ENCODE measurements at places on chromosomes 3 and 15. TPM values are rescaled to one million over a fixed set of nuclear protein-coding genes. Genes with fewer than 3 reads are reported as not detected.

DNA sequence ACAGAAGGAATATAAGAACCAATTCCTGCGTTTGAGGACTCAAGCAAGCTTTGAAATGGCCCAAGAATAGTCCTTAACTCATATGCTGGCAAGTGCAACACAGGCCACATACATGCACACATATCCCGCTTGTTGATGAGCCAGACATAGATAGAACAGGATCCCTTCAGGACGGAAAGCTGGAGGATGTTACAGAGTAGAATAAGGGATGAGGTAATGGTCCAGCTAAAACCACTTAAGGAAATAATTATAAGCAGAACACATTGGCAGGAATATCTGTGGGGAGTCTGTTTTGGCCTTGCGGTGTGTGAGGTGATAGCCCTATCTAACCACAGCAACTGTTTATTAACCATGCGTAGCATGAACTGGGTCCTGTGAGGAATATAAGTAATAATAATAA is 25.0 kb downstream of the SCG3 start:
- DNase-seq: no peak

Gene ITIH1
- not detected for total RNA-seq

Gene CELSR3
- 0.38 TPM for total RNA-seq

Gene DMXL2
- total RNA-seq: 7.1 TPM

GRCh38 chr3:85210540-85210939 is 251.8 kb downstream of the CADM2 start:
- DNase-seq: no peak

GRCh38 chr3:53597136-53597915 is 102.9 kb downstream of the CACNA1D start:
- DNase-seq: no peak

DNA sequence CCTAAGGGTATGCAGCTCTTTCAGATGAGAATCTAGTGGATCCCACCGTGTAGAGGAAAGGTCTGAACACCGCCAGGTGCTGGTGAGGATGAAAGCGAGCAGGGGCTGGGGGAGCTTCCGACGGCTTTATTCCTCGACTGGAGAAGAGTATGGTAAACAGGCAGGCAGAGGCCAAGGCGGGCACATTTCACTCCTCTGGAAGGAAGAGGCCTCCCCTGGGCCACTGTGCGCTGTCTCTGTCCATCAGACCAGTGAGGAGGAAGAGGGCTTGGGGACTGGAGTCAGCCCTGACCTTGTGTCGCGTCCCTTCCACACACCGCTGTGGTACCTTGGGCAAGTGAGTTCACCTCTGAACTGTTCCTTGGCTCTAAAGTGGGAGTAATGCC is 4.2 kb downstream of the GHRL start:
- DNase-seq: no peak

Gene TRH
- not detected for total RNA-seq

DNA sequence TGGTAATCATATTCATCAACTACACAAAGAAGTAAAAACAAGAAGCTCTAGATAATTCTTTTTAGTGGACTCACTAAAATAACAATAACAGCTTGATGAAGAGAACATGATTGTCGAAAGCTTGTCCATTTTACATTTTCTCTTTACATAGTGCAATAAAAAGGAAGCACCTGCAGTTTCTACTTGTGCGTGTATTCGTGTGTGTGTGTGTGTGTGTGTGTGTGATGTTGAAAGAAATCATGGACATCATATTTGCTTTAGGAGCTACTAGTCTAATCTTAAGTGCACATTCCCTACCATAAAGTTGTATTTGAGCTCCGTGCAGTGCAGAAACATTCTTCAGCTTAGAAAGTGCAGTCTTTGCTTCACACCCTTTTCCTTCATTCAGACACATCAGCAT is 288.8 kb downstream of the ZBTB20 start:
- no peak for DNase-seq

DNA sequence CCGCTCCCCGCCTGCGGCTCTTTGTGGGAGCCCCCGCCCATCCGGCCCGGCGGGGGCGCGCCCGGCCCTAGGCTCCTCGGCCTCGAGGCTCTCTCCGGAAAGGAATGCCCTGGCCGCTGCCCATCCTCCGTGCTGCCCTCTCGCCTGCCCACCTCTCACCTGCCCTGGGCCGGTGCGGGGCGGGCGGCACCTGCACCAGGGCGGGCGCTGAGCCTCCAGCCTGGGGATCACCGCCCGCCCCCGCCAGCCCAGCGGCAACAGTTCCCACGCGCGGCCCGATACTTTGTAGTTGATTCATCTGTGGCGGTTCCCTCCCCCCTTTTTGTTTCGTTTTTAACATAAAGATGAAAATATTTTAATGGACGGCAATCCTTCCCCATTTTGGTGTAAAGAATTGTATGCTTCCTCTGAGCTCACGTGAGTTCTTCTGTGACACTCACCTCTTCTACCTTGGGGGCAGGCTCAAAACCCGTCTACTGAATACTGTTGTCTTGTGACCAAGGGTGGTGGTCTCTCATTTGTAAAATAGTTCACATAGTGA is 1.9 kb downstream of the KLF13 start:
- no peak for DNase-seq

GRCh38 chr15:94671858-94672532 is 440.6 kb downstream of the MCTP2 start:
- DNase-seq: no peak

GRCh38 chr3:134430950-134431445 is 54.8 kb downstream of the ANAPC13 start:
- DNase-seq: no peak

DNA sequence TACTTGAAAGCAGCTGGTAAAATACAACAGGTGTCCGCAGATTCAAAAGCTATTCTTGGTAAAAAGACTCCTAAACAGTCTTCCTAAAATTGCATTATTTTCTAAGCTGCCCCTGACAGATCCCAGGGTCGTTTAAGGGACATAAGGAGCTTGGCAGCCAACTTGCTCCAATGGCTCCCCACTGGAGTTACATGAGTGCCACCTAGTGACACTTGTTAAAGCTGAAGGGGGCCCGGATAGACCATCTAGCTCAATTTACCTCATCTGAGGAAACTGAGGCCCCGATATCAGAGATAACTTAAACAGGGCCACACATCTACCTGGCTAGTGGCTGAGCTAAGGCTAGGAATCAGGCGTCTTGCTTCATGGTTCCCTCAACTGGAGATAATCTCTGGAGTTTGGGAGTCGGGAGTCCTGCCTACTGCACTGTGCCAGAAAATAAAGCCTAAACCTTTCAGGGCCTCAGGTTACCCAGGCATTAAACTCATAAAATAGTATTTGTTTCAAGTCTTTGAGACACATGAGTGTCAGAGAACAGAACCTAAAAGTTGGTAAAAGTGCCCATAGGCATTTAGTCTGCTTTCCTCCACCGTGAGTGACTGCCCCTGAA is 6.5 kb upstream of the TBC1D23 start:
- peak; percentile 72 for DNase-seq

DNA sequence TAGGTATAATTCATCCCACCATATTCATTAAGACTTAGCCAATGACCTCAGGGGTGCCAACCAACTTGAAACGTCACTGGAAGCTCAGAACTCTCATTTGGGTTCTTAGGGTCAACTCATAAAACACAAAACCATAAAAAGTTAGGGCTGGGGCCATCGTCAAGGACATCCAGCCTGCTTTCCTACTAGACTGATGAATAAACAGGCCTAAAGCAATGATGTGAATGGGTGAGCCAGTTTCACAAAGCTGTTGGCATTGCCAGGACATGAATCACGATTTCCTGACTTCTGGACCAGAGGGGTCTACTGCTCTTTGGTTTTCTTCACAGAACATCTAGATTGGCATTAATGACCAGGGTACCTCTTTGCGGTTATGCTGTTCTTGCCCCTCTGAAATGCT is 64.7 kb downstream of the EOMES start:
- no peak for DNase-seq

GRCh38 chr15:38695249-38696108 is 130.9 kb upstream of the RASGRP1 start:
- DNase-seq: no peak

DNA sequence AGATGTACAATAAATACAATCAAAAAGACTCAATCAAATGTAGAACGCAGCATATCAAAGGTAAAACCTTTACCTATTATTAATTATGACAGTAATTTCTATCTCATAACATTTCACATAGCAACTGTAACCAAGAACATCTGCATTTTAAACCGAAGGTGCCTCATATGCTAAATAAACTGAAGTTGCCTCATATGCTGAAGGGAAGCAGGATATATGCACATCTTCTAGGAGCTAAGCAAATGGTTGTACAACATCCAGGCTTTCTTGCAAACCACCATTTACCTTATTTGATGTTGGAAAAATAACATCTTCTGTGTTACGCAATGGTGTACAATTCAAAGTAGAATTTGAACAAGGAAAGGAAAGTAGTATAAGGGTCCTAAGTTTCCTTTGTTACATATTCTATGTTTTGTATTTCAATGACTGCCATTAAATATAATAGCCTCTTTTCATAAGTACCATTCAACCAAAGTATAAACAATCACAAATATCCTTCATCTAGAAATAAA is 145.9 kb downstream of the SATB1 start:
- DNase-seq: no peak

Data from Right ventricle myocardium inferior (tissue), 1 donor.